ENCODE measurements at places on chromosomes 2 and 18.

DNA sequence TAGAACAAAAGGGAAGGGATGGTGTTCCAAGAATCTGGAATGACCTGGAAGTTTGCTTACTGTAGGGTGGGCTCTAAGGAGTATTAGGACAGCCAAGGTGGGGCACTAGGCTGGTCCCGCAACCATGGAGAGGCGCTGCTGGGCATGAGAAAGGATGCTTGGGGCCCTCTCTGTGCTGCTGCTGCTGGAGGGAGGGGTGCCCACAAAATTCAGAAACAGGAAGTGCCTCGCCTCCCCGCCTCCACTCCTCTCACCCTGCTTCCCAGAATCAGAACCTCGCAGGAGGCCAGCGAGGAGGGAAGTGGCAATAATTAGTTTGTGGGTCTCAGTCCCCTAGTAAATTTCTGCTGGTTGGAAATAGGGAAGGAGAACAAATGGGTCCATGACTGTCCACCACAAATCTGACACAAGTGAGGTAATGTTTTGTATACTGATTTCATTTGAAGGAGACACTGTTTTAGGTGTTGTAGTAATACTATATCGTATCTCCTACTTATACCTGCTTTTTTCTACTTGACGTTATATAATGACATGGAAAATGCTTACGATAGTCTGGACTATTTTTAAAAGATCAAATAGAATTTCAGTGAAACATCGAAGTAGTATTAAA, 7.9 kb upstream of the PDCL3 start:
- DNase-seq: peak; percentile 79

- DNase-seq: peak; percentile 53
These were observed 81.6 kb downstream of the PMS1 start for GRCh38 chr2:189865826-189866225.

- no peak for DNase-seq
These were observed 172.7 kb downstream of the SETBP1 start for GRCh38 chr18:44853430-44853829.

- DNase-seq: no peak
These were observed 86.7 kb downstream of the VIT start for GRCh38 chr2:36783246-36783645.

- DNase-seq: peak; percentile 4
These were observed 101.4 kb downstream of the NFATC1 start for GRCh38 chr18:79496978-79497637.

DNA sequence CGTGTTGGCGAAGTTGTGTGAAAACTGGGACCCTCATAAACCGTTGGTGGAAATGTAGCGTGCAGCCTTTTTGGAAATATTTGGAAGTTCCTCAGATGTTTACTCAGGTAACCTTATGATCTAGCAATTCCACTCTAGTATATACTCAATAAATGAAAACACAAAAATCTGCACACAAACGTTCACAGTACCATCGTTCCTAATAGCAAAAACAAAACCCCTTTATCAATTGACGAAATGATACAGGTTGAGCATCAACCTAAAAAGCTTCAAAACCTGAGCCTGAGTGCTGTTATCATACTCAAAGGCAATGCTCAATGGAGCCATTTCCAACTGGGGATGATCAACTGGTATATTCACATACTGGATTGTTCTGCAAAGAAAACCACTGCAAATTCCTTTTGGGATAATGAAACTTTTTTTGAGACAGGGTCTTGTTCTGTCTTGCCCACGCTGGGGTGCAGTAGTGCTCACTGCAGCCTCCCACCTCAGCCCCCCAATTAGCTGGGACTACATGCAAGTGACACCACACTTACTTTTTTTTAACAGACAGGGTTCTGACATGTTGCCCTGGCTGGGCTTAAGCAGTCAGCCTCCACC, 777 bp upstream of the C18orf32 start:
- DNase-seq: no peak

- DNase-seq: no peak
These were observed 1.6 kb downstream of the SNED1 start for GRCh38 chr2:240999873-241000541.

DNA sequence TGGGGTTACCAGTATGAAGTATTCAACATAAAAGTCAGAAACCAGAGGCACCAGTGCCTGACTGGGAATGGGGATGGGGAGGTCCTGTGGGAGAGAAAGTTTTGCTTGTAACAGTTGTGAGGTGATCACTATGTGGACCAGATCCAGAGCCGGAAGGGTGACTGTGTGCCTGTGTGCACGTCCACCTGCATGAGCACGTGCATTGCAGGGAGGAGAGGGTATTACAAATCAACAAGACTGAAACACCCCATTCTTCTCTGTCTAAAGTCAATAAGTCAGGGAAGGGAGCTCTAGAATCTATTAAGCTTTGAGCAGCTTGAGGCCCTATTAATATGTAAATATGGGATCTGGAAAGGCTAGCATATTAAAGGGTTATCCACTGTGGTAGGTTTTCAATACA, 241.0 kb upstream of the ACVR2A start:
- DNase-seq: no peak

- DNase-seq: no peak
These were observed 70.3 kb downstream of the LNPK start for GRCh38 chr2:175931805-175932204.

GRCh38 chr2:20197192-20197591, 27.7 kb downstream of the SDC1 start:
- DNase-seq: no peak

DNA sequence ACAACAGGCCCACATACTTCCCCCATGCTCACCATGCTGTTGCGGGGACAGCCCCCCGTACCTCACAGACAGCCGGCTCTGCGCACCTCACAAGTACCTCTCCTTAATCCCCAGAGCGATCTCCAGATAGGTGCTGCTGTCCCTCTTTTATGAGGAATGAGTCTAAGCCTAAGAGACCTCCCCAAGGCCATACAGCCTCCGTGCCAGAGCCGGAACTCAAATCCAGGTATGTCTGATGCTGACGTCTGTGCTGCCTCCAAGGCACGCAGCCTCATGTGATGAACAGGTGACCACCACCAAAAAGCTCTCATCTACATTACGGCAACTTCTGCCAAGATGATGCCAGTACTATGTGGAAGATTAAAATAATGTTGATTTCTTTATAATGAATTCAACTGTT, 85.2 kb downstream of the EIPR1 start:
- DNase-seq: no peak

GRCh38 chr18:3692691-3693090, 242.7 kb downstream of the TGIF1 start:
- no peak for DNase-seq

DNA sequence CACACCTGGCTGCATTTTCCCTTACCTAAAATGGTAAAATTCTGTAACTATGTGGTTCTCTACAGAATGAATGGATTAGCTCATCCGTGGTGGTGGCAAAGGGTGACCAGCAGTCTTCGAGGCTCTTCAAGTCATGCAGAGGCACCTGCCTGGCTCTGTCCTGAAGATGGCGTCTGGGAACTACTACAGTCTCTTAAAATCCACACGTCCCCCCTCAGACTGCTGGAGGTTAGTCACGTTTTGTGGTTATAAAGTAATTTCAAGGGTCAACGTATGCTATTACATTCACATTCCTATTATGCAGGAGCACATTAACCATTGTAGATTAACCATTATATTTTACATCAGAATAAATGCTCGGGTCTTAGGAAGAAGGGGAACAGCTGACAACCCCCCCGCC, 616.7 kb downstream of the GALR1 start:
- DNase-seq: no peak

DNA sequence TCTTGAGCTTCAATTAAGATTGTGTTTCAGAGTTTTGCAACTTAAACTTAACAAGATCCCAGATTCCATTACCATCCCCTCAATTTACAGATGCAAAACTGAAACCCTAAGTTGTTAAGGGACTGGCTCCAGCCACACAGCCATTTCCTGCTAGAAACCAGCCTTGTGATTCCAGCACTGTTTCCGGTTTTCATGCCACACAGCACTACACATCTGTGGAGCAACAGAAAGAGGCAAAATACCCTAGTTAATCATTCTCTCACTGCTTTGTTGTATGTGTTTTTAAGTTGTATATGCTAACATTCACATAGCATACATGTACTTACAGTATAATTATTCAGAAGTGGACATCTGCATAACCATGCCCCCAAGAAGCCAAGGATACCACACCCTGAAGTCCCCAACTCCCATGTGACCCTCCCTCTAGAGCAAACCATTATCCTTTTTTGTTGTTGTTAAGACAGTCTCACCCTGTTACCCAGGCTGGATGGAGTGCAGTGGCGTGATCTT, 87.4 kb downstream of the MYO5B start:
- DNase-seq: no peak
